ENCODE measurements at places on chromosomes 1 and 21. TPM values are rescaled to one million over a fixed set of nuclear protein-coding genes. Genes with fewer than 3 reads are reported as not detected.

The AKR7A2 gene
- total RNA-seq, result 35.4 TPM

- no peak for DNase-seq
Measured at GRCh38 chr1:24830680-24831272, 85.5 kb downstream of the CLIC4 start.

The ESPN gene
- total RNA-seq, result 0.49 TPM

- peak; percentile 65 for DNase-seq
Measured at GRCh38 chr21:43884012-43884860, 19.2 kb downstream of the AGPAT3 start.

GRCh38 chr1:32291708-32292538 is at the start of gene HDAC1:
TSS of gene HDAC1 (plus strand) at chr1:32292083. CDS start at chr1:32292170, 87 bp downstream.
- DNase-seq, result peak; percentile 99

DNA sequence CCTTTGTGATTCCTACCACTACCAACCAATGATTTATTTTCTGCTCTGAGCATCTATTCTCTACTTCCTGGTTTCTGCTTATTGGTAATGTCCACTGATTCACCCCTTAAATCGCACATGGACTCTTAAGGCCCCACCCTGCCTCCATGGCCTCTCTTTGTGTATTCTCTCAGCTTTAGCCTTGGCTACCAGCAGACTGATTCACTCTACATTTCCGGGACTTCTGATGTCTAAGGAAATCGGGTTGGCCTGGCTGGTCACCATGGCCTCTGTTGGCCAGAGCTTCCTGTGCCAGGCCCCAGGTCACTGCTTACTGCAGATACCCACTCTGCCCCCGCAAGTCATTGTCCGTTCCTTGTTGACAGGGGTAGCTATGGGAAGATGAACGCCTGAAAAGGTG is 40.9 kb downstream of the PDPN start:
- DNase-seq, result no peak
